ENCODE measurements at places on chromosomes 6 and 20.

DNA sequence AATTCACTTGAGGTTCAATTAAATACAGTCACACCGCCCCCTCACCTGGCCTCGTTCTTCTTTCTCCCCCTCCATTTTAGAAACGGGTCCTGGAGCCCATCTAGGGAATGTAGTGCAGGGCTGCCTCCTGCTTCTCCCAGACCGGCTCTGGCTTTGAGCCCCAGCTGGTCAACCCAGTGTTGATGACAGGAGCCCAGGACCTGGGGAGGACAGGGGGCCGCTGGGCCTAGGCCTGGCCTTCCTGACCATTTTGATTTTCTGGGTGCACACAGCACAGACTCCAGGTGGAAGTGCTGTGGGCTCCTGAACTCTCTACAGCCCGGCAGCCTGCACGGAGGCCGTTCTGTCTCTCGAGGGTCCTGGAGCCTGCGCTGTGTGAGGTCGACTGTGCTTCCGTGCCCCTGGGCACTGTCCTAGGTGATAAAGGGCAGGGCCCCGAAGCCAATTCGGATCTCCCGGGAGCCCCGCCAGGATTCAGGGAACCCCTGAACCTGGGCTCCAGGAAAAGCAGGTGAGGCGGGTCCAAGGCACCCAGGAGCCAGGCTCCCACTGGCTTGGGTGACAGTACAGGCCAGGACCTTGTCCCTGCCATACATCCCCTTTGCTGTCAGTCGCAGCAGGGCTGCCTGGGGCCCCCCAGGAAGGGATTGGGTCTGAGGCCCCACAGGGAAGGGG lies 23.3 kb downstream of the NPEPL1 start:
- no peak for DNase-seq

DNA sequence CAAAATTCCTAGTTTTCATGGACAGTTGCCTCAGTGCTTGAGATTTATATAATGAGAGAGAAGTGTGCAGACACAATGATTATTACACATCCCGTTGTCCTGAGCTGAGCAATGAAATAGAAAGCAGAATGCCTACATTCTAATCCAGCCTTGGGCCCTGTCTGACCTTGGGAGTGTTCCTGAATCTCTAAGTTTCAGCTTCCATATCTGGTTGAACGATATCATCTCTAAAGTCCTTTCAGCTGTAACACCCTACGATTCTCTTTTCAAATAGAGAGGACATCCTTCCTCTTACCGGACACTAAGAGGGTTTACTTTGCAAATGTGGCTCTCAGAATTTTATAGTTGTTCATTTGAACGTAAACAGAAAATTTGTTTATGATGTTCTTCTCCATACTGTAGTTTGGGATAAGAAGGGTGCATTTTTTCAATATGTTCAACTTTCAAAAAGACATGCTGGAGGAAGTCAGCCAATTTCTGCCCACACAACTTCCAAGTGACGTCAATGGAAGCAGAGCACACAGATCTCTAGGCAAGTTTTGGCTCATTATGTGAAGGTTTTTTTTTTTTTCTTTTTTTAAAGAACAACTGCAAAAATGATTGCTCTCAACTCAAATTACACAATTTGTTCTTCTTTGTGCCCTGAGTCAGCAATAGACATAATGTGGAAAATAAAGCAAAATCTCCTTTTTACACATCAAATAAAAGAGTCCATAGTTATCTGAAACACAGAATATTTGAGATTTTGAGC lies 50.4 kb downstream of the PDE7B start:
- DNase-seq, result no peak

GRCh38 chr6:152634773-152635172 lies 2.4 kb downstream of the SYNE1 start:
- no peak for DNase-seq

- DNase-seq, result no peak
Measured at GRCh38 chr6:156502969-156503504, 274.1 kb upstream of the ARID1B start.

- DNase-seq, result no peak
Measured at GRCh38 chr6:96963809-96964208, 39.3 kb downstream of the KLHL32 start.

- DNase-seq, result no peak
Measured at GRCh38 chr6:138545621-138545980, 46.3 kb upstream of the NHSL1 start.

GRCh38 chr6:34697904-34698559 lies 1.5 kb upstream of the ILRUN start:
- DNase-seq, result no peak

- DNase-seq, result no peak
Measured at GRCh38 chr6:10421921-10422736, 7.3 kb upstream of the TFAP2A start.

DNA sequence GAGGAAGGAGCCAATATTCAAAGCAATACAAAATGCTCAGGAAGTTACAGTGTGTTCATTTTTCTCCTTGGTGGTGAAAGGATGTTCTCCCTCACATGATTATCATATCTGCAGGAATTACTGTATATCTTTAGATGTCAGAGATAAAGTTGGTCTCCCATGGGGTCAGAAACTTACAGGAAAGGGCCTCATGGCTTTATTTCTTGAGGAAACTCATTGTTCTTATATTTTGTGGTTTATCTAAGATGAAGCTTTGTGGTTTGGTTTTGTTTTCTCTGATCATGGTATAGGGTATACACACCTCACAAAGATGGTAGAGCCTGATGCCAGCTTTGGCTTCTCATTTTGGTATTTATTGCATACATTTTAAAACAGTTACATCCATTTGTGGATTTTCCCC lies 100.5 kb upstream of the STXBP5 start:
- DNase-seq, result no peak

DNA sequence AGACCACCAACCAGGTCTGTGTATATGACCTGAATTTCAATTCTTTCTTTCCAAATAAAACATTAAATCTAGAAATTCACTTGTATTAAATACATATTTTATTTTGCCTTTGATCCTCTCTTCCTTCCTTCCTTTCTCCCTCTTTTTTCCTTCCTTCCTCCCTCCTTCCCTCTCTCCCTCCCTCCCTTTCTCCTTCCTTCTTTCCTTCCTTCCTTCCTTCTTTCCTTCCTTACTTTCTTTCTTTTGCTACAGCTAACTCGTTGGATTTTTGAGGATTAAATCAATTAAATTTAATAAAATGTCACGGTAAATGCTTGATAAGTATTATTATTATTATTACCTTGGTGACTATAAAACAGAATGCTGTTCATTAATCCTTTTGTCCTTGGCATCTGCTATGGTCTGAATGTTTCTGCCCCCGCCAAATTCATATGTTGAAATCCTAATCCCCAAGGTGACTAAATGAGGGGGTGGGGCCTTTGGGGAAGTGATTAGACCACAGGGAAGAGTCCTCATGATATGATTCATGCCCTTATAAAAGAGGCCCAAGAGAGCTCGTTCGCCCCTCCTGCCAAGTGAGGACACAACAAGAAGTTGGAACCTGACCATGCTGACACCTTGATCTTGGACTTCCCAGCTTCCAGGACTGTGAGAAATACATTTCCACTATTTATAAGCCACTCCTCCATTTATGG lies 67.6 kb upstream of the BTBD3 start:
- no peak for DNase-seq

GRCh38 chr6:142322504-142323198 lies 20.8 kb downstream of the ADGRG6 start:
- DNase-seq, result no peak

GRCh38 chr6:37624606-37625574 lies 72.8 kb downstream of the MDGA1 start:
- no peak for DNase-seq

GRCh38 chr6:39646751-39647420 lies 78.3 kb downstream of the KIF6 start:
- no peak for DNase-seq

- DNase-seq, result no peak
Measured at GRCh38 chr20:10762216-10762615, 88.4 kb upstream of the JAG1 start.

GRCh38 chr6:5860849-5861248 lies 145.9 kb downstream of the NRN1 start:
- DNase-seq, result no peak

DNA sequence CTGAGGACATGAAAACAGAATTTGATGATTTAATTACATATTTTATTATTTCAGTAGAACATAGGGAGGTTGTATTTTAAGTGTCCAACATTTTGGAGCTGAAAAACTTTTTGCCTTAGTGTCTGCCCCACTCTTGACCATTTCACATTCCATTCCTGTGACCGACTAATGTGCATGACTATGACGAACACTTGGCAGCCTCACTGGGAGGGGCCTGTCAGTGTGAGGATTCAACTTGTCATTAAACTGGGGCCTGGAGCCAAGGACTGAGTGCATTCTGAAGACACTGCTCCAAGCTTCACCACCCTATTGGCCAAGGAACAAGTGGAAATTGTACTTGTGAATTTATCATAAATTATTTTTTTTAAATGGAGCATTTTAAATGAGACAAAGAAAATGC lies 661.3 kb downstream of the BCKDHB start:
- DNase-seq, result no peak

- DNase-seq, result no peak
Measured at GRCh38 chr6:16343593-16343992, 105.2 kb downstream of the GMPR start.

DNA sequence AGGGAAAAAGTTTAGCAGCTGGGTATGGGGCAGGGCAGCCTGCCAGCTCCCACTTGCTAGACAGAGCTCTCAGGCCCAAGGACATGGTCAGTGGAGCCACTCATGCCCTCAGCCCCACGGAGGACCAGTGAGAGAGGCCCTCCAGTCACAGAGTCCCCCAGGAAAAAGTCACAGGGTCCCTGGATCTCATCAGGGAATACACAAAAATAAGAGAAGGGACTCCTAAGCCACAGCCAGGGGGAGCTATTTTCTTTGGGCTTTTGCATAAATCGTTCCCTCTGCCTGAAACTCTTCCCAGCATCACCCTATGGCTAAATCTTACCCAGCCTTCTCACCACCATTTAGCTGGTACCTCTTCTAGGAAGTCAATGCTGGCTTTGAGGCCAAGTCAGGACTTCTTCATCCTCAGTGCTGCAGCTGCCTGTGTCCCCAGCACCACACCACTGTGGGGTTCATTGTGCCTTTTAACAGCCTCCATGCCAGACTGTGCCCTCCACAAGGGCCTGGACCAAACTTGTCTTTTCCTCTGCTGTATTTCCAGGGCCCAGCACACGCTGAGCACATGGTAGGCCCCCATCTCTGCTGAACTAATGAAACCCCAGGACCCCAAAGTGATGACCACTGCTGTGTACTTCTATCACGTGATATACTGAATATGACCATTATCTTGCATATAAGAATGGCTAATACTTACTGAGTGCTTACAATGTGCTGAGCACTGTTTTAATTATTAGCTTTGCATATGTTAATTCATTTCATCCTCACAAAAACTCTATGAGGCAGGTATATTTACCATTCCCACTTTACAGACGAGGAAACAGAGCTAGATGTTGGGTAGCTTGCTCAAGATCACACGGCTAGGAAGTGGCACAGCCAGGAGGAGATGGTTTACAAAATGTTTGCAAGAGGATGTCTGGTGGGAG lies 2.0 kb downstream of the ZNF335 start:
- no peak for DNase-seq

GRCh38 chr6:39806278-39806677 lies 14.1 kb downstream of the DAAM2 start:
- no peak for DNase-seq

DNA sequence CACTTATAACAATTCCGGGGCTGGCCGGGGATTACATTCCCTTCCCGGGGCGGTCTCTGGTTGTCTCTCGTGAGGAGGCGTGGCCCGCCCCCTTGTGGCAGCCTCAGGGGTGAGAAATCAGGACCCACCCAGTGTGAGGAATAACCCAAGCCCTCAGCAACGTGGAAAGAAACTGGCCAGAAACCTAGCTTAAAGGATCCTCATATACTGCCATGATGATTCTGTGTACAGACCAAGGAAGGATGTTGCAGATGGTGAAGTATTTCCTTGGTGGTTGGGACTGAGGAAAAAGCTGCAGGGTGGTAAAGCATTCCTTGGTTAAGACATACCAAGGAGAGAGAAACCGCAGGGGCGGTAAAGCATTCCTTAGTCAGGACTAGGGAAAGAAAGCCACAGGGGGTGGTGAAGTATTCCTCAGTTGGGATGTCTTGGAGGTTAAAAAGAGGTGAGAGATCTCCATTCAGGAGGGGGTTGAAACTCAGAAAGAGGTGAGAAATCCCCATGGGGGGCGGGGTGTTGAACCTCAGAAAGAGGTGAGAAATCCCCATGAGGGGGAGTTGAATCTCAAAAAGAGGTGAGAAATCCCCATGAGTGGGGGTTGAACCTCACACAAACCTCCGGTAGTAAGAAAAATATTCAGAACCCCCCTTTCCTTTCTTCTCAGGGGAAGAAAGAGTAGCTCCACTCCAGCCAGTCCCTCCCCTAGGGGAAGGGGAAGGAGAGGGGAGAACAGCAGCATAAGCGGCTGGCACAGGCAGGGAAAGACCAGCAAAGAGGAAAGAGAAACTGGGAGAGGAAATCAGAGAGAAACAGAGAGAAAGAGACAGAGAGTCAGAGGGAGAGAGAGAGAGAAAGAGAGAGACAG lies 238.1 kb downstream of the RNGTT start:
- no peak for DNase-seq

DNA sequence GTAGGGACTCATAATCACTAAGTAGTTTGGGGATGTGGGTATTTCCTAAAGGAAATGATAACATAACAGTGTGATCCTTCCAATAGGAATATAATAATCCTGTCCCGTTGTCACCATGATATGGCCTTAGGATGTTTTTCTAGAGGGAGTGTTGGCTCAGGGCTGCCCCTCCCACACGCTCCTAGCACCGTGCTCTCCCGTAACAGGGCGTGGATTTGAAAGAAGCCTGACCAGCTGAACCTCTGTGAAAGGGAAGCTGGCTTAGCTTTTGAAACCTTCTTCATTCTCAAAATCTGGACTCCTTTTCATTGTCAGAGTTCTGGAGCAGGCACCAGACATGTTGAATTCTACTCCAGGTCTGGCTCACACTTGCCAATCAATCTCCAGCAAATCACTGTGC lies 103.4 kb upstream of the SASH1 start:
- DNase-seq, result no peak

DNA sequence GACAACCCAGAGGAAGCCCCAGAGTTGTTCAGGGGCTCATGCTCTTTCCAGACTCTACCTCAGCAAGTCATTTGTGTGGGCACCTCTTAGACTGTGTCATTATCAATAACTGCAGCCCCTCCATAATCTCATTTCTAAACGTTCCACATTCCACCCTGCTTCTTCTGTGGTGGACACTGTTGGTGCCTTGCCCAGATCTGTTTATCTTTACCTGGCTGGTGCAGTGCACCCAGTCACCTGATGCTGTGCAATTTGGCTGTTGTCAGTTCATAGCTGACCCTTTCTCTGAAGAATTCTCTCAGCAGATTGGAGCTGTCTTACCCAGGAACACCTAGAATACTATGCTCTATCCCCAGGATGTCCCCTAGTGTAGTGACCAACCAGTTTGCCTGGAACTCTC lies 80.0 kb downstream of the ATRN start:
- DNase-seq, result no peak

DNA sequence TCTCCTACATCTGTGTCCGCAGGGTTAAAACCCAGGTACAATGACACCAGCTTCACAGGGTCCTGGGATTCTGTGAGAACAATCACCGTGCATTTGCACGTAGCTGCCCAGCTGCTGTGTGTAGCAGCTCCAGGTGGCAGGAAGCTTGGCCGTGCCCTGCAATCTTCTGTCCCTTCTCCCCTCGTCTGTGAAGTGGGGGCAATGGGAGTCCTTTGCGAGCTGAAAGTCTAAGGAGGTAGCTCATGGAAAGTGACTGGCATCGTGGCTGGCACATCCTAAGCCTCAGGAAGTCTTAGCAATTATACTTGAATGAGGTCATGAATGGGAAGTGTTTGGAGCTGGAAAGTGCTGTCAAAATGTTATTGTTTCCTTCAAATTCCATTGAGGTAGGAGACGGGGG lies 137.1 kb downstream of the SMOC2 start:
- no peak for DNase-seq

GRCh38 chr6:88383183-88383582 lies 217.0 kb upstream of the CNR1 start:
- DNase-seq, result no peak

Measured in stimulated activated CD8-positive, alpha-beta memory T cell treated with anti-CD3 and anti-CD28 coated beads, Interleukin-7, amount 100 ng/mL, for 24 hours (primary cell).